Renal cortex interstitium (tissue), 15 donors: ENCODE measurements at places on chromosomes 4 and X. TPM values are rescaled to one million over a fixed set of nuclear protein-coding genes. Genes with fewer than 3 reads are reported as not detected.

- no peak for DNase-seq
Observed at GRCh38 chrX:15956681-15957080, 102.1 kb upstream of the AP1S2 start.

- no peak for DNase-seq
Observed at GRCh38 chr4:146146918-146147317, 28.6 kb upstream of the LSM6 start.

DNA sequence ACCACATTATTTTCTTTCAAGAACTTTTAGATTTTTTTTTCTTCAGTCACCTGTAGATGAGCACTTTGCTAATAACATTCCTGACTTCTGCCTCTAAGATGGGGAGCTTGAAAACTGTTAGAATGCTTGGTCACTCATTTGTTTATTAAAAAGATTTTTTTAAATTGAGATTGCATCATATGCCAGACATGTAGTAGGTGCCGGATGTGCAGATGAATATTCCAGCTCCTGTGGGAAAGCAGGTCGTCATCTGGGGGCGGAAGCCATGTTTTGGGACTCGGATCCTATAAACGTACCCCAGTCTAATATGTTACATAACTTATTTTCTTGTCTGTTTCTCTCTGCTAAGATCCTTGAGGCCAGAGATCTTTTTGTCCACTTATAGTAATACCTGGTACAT lies 236.8 kb downstream of the ARHGAP10 start:
- DNase-seq, result no peak

- peak; percentile 28 for DNase-seq
Observed at GRCh38 chr4:1290165-1290977, 680 bp downstream of the MAEA start.

DNA sequence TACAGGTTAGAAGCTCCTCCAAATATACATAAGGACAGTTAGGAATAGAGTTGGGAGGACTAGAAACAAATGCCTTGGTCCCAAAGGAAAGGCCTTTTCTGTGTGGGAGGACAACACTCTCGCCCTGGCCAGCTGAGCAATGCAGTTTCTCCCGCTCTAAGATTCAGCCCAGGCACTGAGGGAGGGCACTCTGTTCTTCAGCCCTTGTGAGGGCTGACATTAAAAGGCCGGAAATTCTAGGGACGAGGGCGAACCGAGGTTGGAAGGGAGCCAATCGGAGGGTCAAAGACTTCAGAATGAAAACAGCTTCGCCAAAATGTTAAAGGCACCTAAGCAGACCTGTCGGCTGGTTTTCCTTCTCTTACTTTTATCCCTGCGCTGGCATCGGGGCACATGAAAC lies 2.9 kb upstream of the PTCHD1 start:
- no peak for DNase-seq

GRCh38 chrX:139058831-139059495 lies 347.4 kb upstream of the FGF13 start:
- DNase-seq, result no peak

DNA sequence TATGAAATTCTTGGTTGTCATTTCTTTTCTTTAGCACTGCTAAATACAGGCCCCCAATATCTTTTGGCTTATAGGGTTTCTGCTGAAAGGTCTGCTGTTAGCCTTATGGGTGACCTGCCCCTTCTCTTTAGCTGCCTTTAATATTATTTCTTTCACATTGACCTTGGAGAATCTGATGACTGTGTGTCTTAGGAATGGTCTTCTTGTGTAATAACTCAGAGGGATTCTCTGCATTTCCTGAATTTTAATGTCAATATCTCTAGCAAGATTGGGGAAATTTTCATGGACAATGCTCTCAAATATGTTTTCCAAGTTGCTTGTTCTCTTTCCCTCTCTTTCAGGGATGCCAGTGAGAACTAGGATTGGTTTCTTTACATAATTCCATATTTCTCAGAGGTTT lies 292.4 kb downstream of the SLC7A11 start:
- no peak for DNase-seq

- no peak for DNase-seq
Observed at GRCh38 chr4:110188113-110188512, 10.3 kb downstream of the ELOVL6 start.

- no peak for DNase-seq
Observed at GRCh38 chrX:134602410-134602809, 55.9 kb downstream of the PLAC1 start.

GRCh38 chrX:126820700-126821420 lies 1.3 kb downstream of the PRR32 start:
- DNase-seq, result no peak

- DNase-seq, result no peak
Observed at GRCh38 chr4:83112678-83113428, 1.7 kb downstream of the PLAC8 start.

DNA sequence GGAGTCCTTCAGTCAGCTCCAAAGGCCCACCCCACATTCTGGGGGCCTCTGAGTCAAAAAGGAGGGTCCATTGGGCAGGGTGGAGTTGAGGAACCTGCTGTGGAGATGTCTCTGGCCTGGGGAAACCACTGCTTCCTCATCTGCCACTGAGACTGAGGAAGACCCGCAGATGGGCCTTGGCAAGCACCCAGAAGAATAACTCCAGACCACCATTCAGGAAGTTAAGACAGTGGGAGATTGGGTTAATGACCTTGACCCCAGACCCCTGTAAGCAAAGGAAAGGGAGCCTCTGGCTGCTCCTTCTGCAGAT lies 8.1 kb upstream of the HSD17B10 start:
- DNase-seq, result no peak

- no peak for DNase-seq
Observed at GRCh38 chrX:136138939-136139338, 8.4 kb upstream of the FHL1 start.

DNA sequence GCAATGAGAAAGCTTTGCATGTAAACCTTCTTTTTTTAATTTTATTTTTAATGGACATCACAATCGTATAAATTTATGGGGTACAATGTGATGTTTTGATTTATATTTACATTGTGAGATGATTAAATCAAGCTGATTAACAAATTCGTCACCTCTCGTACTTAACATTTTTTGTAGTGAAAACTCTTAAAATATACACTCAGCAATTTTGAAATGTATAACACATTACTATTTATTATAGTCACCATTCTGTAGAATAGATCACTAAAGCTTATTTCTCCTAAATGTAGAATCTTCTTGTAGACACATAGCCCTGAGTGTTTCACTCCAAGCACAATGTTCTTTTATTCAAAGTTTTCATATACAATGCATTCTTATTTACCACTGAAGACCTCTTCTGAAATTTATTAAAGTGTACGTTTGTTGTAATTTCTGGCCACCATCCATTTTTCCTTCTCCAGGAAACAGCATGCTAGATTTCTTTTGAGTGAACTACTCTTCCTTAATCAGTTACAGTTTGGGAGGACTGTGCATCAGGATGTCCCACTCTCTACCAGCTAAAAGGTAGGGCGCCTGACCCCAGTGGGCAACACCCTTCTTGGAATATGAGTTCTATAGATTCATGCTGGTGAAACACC lies 4.4 kb upstream of the RBBP7 start:
- no peak for DNase-seq

GRCh38 chrX:132181364-132181763 lies 37.9 kb downstream of the RAP2C start:
- no peak for DNase-seq

DNA sequence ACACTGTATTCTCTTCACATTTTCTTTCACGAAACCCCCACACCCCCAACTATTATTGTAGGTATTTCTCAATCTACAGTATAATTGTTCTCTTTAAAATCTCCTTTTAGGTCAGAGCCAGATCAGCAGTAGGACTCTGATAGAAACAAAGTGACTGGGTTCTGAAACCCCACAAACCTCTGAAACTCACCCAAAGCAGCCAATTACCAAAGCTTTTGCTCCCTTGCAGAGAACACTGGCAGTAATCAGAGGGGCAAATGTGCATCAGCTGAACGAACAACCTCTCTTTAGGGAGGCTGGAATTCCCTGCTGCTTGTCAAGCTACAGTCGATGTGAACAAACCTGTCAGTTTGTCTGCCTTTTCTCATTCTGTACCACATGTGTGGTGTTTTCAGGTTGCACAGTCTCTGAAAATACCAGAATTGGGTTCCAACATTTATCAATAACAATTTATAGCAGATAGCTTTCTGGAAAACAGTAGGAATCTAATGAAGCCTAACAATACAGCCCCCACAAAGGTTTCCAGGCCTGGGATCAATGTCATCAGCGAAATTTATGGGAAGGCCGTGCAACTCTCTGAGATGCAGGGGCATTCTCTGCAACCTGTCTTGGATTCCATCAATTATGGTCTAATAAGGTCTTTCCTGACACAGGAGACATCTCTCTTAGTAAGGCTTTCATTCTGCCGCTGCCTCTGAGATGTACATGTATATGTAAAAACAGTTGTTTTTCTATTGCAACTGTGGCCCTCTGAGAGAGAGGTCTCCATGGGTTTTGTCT lies 395.9 kb downstream of the GPAT3 start:
- DNase-seq, result no peak

- DNase-seq, result no peak
Observed at GRCh38 chrX:75086731-75087195, 69.3 kb downstream of the ABCB7 start.

- DNase-seq, result no peak
Observed at GRCh38 chr4:17812801-17813200, 2.0 kb downstream of the NCAPG start.

- no peak for DNase-seq
Observed at GRCh38 chrX:79270401-79270800, 96.7 kb downstream of the ITM2A start.

- DNase-seq, result no peak
Observed at GRCh38 chr4:19686456-19686855, 565.2 kb upstream of the SLIT2 start.

DNA sequence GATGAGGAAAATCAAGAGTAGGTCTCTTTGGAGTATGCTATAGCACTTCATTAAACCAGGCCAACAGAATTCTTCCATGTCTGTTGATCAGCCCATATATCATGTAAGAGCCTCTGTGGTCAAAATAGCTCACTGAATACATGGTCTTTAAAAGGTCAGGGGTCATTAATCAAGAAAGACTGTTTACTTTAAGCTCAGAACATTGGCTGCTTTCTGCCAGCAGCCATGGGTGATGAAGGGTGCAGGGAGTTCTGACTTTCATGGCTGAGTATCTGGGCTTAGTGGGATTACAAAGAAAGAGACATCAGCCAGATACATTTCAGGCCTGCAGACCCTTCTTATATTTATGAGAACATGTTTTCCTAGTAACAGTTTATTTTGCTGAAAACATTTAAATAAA lies 7.1 kb upstream of the C4orf54 start:
- no peak for DNase-seq

DNA sequence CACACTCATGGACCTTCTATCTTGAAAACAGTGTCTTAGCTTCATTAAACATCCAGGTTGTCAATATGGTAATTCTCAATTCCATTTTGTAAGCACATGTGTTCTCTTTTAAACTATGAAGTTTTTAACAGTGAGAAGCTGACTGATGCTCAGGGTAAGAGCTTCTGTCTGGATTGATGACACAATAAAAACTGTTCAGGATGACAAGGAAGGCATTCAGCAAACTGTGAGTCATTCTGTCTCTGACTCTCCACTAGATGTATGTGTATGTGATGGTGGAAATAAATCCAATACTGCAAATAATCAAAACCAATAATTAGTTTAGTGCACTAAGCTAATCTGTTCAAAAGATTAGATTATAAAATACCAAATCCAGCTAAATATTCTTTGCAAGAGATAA lies 115.3 kb upstream of the ARX start:
- no peak for DNase-seq

- DNase-seq, result peak; percentile 7
Observed at GRCh38 chr4:177555007-177555574, 112.9 kb upstream of the AGA start.

- peak; percentile 65 for DNase-seq
Observed at GRCh38 chr4:53702334-53703266, 111.3 kb upstream of the LNX1 start.

- DNase-seq, result no peak
Observed at GRCh38 chr4:11801466-11802446, 373.1 kb upstream of the HS3ST1 start.

DNA sequence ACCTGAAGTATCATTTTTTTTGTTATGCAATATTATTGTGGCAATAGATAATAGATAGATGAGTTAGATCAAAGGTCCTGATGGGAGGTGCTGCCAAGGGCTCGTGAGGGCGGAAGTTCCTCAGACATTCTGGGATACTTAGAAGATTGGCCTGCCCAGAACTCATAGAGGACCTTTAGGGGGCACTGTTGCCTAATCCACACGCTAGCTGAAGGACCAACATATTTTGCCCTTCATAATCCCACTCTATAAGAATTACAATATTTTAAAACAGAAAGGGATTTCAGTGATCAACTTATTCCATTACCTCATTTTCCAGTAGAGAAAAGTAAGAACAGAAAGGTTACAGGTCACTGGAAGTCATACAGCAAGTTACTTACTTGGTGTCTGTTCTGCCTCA lies 22.9 kb upstream of the COX7B2 start:
- peak; percentile 3 for DNase-seq

- no peak for DNase-seq
Observed at GRCh38 chr4:89486042-89486441, 178.4 kb upstream of the GPRIN3 start.

DNA sequence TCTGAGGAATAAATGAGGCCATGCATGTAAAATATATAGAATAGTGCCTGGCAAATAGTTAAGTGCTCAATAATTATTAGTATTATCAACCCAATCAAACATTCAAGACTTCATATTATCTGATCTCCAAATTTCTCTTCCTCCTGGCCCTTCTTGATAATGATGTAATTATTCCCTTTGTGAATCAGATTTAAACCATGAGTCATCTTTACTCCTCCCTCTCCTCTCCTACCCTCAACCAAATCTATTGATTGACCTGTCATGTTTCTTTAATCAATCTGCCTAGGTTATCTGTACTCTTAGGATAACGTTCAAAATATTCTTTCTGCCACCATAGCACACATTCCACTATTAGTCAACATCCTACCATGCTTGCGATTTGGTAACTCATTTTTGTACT lies 129.8 kb upstream of the NAP1L5 start:
- DNase-seq, result no peak

DNA sequence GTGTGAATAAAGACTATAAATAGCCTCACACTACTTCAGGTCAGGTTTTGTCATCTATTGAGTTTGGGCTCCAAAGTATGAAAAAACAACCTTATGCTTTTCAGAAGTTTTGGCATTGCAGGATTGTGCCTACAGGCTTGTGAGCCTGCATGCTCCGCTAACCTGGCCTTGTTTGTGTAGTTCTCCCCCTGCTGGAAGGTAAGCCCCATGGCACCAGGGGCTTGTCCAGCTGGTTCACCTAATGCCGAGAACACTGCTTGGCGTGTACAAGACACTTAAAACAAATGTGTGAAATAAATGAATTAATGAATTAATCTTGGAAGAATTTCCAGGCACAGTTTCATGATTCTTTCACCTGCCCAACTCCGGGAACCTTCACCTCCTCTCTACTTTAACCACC lies 1.8 kb upstream of the HSD17B10 start:
- peak; percentile 24 for DNase-seq

GRCh38 chr4:79833857-79834256 lies 239.2 kb downstream of the ANTXR2 start:
- no peak for DNase-seq

- no peak for DNase-seq
Observed at GRCh38 chr4:133996431-133997121, 205.0 kb downstream of the PABPC4L start.

Gene PTPN13
- polyA plus RNA-seq, result 125 TPM

Gene ADH6
- polyA plus RNA-seq, result 27.1 TPM

Gene DUSP9
- 51.9 TPM for polyA plus RNA-seq

Gene NHS
- 21.9 TPM for polyA plus RNA-seq

Gene STAP1
- 0.33 TPM for polyA plus RNA-seq

Gene ARMCX4
- polyA plus RNA-seq, result 21.8 TPM

Gene SLITRK4
- polyA plus RNA-seq, result 15.1 TPM

Gene PPP1R2C
- not detected for polyA plus RNA-seq

Gene LRP2BP
- polyA plus RNA-seq, result 3.6 TPM

Gene YTHDC1
- polyA plus RNA-seq, result 196 TPM

Gene RBMXL3
- not detected for polyA plus RNA-seq

Gene NALF2
- polyA plus RNA-seq, result 0.40 TPM

Gene SLC9B1
- 4.4 TPM for polyA plus RNA-seq
